ENCODE measurements at places on chromosomes 3 and 15.

DNA sequence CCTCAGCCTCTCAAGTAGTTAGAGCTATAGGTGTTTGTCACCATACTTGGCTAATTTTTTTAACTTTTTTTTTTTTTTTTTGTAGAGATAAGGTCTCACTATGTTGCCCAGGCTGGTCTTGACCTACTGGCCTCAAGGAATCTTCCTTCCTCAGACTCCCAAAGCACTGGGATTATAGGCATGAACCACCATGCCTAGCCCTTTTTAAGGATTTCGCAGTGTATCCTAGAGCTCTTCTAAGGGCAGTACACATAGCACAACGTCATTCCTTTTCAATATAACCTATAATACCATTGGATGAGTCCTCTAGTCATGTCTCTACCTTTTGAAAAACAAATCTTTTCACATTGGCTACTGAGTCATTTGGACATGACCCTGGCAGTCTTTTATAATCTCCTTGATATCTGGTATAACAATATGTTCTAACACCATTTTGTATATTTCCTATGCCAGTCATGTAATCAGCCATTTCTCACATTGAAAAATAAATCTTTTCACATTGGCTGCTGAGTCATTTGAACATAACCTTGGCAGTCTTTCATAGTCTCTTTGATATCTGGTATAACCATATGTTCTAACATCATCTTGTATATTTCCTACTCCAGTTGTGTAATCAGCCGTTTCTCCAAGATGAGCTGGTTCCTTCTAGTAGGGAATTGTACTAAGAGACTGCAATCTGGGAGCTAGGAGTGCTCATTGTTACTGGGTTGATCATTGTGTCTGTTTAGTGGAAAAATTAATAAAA, 944.7 kb downstream of the MCTP2 start:
- no peak for DNase-seq

- peak; percentile 20 for DNase-seq
Measured at GRCh38 chr3:52128118-52128683, 26.0 kb downstream of the POC1A start.

DNA sequence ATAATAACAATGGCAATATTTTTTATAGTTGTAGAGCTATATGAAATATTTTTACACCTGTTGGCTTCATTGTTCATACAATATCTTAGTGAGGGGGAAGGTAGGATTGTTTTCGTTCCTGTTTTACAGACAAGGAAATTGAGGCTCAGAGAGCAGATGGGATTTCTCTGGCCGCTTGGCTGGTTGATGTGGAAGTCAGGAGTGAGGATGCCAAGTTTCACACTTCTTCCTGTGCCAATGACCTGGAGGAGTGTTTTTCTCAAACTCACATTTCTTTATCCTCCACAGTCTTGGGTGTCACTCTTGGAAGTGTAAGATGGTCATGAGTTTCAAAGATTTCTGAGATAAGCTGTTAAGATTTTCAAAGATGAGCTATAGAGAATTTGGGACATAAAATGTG, 50.6 kb downstream of the LPP start:
- DNase-seq: no peak

DNA sequence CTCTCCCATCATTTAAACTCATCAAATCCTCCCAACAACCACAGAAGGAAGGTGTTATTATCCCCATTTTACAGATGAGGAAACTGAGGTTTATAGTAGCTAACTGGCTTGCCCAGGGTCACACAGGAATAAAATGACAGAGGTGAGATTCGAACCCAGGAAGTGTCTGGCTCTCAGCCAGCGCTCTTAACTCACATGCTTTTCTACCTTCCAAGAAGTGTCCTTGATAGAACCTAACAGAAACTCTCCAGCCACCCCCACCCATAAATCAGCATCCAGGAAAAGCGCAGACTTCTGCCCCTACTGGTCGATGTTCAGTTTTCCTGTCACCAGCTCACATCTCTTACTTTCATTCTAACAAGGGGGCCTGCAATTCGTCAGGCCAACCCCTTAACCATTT, 51.7 kb downstream of the SPATA12 start:
- DNase-seq: no peak

DNA sequence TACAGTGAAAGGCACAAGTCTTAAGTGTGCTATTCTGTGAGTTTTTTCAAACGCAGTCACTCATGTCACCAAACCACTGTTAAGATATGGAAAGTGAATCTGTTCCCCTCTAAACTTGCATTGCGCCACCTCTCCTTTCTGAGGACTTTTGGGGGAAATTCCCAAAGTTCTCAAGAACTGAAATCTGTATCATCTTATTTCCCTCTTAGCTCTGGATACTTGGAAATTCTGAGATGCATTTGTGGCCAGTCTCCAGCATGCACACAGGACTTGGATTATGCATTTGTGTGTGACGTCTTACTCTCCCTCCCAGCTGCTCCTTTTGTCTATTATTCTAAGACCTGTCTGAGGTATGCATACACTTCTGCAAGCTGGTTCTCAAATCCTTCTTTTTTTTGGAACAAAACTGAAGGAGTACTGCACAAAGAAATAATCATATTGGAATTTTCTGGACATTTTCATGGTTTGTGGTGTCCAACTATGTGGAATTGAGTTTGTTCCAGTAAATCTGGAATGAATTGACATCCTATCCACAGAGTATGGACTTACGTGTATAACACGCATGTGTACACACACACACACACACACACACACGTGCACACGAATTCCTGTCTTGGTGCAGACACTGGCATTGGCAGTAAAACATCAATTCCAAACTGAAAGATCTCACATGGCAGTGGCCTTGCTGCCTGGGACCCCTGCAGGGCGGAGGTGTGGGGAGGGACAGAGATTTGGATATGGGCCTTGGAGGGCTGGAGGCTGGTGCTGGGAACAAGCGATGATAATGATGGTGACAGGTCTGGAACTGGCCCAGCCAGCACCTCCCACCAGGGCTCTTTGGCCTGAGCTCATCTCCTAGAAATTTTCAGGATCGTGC, 8.2 kb upstream of the LCTL start:
- no peak for DNase-seq

DNA sequence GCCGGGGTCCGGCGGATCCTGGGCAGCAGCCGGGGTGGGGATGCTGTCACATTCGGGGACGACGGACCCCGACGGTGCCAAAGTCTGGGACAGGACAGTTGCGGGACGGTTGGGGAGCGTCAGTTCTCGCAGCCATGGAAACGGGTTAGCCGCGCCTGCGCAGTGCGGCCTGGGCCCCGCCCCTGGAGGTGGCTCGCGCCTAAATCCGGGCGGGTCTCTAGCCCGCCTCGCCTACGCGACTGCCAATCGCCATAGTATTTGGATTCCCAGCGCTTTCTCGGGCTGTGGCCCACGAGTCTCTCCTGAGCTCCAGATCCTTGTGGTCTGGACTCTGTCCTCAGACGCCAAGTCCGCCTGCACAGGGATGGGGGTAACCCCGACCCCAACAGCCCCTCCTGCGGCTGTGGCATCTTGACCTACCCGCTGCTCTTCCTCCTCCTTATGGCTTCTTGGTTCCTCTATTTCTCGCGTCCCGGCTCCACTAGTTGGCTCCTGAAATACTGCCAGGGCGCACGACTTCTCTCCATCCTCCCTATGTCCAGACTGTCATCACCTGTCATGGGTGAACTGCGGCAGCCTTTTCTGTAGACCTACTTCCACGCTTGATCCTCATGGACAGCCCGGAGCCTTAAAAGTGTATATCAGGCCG, at the start of gene ZMYND10:
Gene ZMYND10 (minus strand): TSS at position 147 of the 649 bp plus-strand sequence. CDS start 153 bp downstream, outside the sequence.
- DNase-seq: no peak

DNA sequence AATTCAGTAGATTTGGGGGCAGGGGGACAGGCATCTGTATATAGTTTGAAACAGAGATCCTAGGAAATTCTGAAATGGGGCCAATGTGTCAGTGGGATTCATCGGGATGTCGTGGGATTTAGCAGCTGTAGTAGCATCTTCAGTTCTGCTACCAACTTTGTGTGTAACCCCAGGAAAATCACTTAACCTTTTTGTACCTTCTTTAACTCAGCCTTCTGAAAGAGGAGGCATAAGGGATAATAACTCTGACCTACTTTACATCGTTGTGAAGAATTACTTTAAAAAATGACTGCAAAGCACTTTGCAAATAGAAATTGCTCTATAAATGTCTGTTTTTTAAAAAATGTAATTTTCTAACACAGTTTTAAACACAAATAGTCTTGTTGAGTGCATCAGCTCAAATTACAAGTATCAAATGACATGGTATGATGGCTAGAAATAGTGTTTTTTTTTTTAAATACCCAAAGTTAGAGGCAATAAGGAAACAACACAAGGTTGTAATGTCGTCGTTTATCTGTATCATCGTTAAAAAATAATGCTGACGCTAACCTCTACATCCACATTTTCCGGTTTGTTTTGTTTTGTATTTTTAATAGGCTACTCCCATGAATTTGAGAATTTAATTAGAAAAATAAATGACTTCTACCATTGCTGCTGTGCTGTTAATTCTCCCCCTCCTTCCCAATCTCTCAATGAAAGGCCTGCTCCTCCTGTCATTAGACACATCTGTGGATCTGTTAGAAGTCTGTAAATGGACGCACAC, 338.5 kb downstream of the PTPRG start:
- no peak for DNase-seq

DNA sequence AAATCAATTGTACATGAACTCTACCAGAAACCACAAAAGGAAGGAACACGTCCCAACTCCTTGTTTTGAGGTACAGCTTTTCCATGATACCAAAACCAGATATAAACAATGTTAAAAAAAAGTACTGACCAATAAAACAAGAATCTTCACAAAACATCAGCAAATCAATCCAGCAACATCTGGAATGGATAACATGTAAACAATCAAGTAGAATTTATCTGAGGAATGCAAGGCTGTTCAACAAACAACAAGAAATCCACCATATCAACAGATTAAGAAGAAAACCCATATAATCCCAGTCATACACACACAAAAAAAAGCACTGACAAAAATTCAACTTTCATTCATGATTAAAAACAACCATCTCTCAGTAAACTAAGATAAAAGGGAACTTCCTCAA, 26.7 kb downstream of the TJP1 start:
- DNase-seq: no peak

DNA sequence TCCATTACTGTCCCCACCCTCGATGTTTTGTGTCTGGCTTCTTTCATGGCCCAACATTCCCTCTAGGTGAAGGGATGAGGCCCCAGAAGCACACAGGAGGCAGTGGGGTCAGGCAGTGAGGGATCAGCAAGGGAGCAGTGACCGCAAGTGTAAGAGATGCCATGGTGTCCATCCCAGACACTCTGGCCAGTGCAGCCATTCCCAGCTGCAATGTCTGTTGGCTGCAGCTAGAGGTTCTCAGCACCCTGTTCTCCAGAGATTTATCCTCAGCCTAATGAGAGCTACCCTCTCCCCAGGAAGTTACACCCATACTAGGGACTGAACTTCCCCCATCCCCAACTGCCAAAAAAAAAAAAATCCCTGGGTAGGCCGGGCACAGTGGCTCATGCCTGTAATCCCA, 40.2 kb downstream of the TRANK1 start:
- no peak for DNase-seq

- DNase-seq: peak; percentile 21
Measured at GRCh38 chr15:74725225-74725774, at the start of gene CYP1A1. CYP1A1 (minus strand) TSS chr15:74725528; CDS start chr15:74723097, 2,431 bp downstream.

DNA sequence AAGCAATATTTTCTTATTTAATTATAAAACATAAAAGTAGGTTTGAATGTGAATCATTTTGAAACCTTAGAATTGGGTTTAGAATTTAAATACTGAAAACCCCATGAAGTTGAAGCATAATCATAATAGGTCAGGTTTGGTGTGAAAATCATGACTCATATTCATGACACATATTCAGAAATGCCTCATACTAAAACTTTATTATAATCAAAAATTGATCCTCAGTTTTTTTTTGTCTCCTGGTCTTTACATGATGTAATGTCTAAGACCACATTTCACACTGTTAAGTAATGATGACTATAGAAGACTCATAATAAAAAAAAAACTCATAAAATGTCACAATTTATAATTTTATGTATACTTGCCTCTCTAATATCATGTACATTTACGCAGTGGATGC, 190.4 kb downstream of the FOXP1 start:
- no peak for DNase-seq

- no peak for DNase-seq
Measured at GRCh38 chr15:50315814-50316630, 39.0 kb downstream of the GABPB1 start.

- DNase-seq: no peak
Measured at GRCh38 chr15:39431376-39431775, 149.5 kb upstream of the THBS1 start.

DNA sequence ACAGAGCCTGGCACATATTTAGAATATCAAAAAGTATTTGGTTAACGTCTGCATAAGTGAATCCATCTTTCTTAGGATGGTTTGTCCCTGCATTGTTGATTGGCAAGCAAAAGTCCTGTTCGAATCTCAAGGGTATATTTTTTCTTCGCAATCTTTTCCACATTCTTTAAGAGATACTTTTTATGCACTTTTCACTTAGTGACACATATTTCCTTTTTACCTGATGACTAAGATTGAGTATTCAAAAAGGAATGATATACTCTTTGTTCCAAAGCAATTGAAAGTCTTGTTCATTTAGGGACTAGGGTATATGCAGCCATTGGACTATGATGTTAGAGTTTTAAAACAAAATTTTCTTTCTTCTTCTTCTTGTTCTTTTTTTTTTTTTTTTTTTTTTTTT, 349.9 kb downstream of the NLGN1 start:
- DNase-seq: no peak

DNA sequence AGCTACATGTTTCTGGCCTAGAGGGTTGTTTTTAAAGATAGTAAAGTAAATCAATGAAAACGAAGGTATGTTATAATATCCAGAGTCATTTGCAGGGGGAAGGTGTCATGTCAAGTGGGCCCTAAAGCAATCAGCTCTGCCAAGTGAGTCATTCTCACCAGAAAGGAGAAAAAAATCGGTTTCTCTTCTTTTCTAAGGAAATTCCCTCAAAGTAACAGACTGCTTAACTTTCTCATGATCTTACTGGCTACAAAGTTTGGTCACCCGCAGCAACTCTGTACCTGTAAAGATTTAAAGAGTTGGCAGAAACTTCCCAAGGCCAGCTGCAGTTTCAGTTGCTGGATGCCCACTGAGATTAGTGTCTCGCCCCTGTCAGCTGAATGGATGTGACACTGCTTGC, 5.5 kb upstream of the FSIP1 start:
- no peak for DNase-seq

GRCh38 chr3:172065967-172066762, 26.8 kb downstream of the FNDC3B start:
- DNase-seq: no peak

DNA sequence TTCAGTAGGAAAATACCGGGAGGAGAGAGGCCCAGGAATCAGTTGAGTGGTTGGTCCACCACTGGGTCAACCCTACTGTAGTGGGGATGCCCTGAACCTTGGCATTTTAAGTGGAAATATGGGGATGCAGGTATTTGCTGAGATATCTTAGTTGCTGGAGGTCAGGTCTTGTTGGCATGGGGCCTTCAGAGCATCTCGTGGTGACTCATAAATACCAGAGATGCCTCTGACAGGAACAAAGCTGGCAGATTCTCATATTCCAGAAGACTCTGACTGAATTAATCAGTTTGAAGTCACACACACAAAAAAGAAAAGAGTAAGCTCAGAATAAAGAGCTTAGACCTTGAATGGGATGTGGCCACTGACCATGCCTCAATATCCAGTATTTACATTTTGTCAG, 91.6 kb downstream of the CACNA2D3 start:
- DNase-seq: no peak

- no peak for DNase-seq
Measured at GRCh38 chr3:189139611-189139940, 32.2 kb upstream of the TPRG1 start.

Measured in mucosa of gallbladder (tissue), 1 donor.